Activated CD4-positive, alpha-beta memory T cell treated with anti-CD3 and anti-CD28 coated beads, Interleukin-2, amount 10 ng/mL, durations not matched to agents 7 days and 5 days (primary cell): ENCODE measurements at places on chromosomes 6 and 20. TPM values are rescaled to one million over a fixed set of nuclear protein-coding genes. Genes with fewer than 3 reads are reported as not detected.

The BCAS1 gene
- total RNA-seq = not detected

The SRMS gene
- total RNA-seq = not detected

The TPD52L1 gene
- total RNA-seq = not detected

The OR14J1 gene
- total RNA-seq = not detected

The EYA4 gene
- not detected for total RNA-seq

The THBD gene
- not detected for total RNA-seq

The SLC29A1 gene
- 24.8 TPM for total RNA-seq

The ETV7 gene
- 20.7 TPM for total RNA-seq

The CAP2 gene
- total RNA-seq = not detected

The TRAPPC3L gene
- not detected for total RNA-seq

The WDR46 gene
- total RNA-seq = 37.5 TPM

The BPIFA3 gene
- not detected for total RNA-seq

The HMGN4 gene
- 108 TPM for total RNA-seq

The OR2H1 gene
- not detected for total RNA-seq

DNA sequence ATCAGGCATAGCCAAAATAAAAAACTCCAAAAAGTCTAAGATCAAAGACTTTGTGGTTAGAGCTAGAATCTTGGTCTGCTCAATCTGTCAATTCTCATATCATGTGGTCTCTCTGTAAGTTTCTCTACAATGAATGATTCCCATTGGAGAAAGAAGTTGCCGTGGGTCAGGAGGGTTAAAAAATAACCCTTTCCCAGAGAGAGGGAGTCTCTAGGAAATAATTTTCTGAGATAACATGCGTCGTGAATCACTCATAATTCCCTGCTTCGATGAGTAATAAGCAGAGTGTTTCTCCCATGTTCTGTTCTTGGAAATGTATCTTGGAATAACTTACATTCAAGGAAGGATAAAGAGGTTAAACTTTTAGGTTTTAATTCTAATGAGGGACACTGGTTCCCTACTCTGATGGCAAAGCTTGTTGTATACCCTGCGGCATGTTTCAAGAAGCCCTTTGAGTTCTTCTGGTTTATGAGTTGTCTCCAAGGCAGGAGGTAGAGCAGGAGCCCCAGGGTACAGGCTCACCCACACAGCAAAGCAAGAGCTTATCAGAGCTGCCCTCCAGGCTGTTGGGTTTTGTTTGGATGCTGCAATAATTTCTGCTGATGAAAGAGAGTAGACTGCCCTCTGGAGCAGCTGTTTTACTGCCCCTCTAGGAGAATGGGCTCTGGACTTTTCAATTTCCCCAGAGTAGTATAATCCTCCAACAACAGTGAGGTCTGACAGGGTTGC is 599.1 kb downstream of the QKI start:
- no peak for DNase-seq

- DNase-seq = no peak
Observed at GRCh38 chr6:9458424-9458823, 956.5 kb downstream of the TFAP2A start.

DNA sequence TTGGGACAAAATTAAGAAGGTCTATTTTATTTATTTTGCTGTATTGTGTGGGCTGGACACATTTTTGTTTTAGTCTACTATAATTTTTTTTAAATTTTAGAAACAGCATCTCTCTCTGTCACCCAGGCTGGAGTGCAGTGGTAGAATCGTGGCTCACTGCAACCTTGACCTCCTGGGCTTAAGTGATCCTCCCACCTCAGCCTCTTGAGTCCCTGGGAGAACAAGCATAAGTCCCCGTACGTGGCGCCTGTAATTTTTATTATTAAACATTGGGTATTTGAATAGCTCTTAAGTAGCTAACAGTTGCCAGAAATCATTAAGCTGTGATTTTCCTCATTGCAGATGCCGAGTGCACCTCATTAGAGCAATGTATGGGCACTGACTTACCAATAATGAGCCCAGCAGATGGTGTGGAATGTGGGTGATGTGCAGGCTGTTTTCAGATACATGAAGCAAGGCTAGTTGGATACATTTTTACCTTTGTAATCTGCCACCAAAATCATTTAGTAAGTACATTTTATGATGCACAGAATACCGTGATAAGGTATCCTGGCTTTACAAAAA is 10.3 kb upstream of the MAS1 start:
- DNase-seq = no peak

- DNase-seq = no peak
Observed at GRCh38 chr6:28553986-28554881, 28.6 kb downstream of the GPX5 start.

DNA sequence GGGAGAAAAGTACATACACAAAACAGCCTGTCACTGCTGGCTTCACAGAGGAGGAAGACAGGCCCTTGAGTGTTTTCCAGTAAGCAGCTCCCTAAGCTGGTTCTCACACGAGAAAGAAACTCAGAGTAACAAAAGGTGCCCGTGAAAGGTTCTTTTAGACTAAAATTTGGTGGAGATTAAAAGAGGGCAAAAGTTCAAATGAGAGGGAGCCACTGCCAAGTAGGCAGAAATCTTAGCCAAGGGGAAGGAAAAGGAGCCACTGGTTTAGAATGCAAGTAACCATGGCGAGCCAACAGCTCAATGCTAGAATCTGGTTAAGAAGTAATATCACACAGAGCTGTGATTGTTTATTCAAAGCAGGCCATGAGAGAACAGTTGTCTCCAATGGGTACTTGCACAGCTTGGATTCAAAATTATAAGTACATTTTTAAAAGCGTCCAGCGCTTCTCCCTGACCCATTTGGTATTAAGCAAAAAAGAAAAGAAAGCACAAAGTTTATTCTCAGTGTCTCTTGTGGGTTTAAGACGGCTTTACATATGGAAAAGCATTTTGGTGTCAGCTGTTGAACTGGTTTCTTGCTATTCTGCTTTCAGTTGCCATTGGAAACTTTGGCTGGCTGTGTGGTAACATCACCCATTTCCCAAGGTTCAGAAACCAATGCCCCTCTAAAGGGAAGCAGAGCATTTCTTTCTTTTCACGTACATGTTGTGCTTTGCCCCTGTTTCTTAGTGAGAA is 648.5 kb downstream of the RNF144B start:
- DNase-seq = no peak

- DNase-seq = no peak
Observed at GRCh38 chr6:151096255-151096612, 143.5 kb upstream of the AKAP12 start.

GRCh38 chr6:113248532-113248931 is 608.6 kb upstream of the MARCKS start:
- DNase-seq = no peak

DNA sequence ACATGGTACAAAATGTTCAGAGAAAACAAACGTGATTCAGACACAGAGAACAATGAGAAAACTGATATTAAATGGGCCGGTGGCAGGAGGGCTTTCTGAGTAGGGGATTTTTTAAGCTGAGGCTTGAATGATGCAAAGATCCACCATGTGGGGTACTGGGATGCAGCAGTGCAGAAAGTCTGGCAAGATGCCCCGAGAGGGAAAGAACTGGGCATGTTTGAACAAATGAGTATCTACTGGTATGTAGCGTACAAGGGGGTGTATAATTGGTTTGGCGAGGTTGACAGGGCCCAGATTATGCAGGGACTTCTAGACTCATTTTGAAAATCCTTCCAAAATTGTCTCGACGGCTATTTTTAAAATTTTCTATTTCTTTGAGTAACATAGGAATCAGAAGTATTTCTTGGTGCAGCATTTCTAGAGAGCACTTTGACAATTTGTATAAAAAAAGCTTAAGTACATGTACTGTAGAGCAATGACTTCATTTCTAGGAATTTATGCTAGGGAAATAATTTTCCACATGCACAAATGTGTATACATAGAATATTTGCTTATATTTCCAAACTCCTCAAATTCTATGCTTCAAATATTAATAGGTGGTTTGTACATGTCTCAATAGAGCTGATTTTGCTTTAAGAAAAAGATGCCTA is 119.6 kb upstream of the DOK5 start:
- no peak for DNase-seq

- DNase-seq = no peak
Observed at GRCh38 chr6:15305496-15305895, 59.6 kb downstream of the JARID2 start.

DNA sequence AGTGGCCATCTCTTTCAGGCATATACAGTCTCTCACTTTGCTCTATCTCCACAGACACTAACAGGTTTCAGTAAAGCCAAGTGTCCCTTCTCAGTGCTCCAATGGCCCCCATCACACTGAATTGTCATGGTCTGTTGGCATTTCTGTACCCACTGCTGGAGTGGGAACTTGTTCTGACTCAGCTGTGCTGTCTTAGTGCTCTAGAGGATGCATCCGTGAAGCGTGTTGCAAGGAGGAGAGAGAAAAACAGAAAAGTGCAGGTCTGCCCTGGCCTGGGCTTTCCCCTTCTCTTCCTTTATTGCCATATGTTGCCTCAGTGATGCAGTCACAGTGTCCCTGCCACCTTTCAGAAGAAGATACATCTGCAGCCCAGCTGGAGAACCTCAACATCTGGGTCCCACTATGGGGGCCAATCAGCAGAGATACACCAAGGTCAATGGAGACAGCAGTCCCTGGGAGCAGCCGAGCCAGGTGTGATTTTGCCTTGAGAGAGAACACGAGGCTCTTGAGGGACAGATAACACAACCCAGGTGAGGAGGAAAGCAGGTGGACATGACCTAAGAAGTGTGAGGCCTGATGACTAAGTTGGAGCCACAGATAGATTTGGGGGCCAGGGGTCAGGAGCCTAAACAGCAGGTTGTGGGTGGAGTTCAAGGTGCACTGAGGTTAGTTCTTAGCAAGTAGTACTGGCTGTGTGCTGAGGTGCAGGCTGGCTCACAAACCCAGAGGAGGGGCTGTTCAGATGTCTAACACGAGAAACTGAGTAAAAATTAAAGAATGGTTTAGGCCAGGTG is 5.6 kb upstream of the PLCG1 start:
- no peak for DNase-seq

- no peak for DNase-seq
Observed at GRCh38 chr20:64110411-64111068, 3.2 kb upstream of the NPBWR2 start.

GRCh38 chr6:25548451-25548850 is 103.6 kb upstream of the SCGN start:
- DNase-seq = no peak

DNA sequence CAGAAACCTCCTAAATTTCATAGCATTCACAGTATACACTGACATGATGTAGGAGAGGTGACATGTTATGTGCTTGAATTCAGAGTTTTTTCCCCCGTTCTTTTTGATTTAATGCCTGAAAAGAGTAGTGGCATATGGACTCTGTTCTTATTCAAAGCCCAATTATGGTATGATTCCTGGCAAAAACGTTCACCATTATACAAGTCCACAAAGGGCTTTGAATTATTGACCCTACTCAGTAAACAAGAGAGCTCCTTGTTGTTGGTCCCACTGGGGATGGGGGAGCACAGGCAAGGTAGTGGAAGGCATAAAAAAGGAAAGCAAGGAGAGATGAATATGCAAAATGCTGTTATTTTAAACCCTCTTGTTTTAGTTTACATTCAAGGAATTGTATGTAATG is 136.0 kb upstream of the AHI1 start:
- DNase-seq = no peak

- DNase-seq = no peak
Observed at GRCh38 chr20:36541227-36541767, at the start of gene MYL9. Gene MYL9, plus strand, starts transcription at chr20:36541519. Its CDS starts 3,366 bp downstream, at chr20:36544885.

DNA sequence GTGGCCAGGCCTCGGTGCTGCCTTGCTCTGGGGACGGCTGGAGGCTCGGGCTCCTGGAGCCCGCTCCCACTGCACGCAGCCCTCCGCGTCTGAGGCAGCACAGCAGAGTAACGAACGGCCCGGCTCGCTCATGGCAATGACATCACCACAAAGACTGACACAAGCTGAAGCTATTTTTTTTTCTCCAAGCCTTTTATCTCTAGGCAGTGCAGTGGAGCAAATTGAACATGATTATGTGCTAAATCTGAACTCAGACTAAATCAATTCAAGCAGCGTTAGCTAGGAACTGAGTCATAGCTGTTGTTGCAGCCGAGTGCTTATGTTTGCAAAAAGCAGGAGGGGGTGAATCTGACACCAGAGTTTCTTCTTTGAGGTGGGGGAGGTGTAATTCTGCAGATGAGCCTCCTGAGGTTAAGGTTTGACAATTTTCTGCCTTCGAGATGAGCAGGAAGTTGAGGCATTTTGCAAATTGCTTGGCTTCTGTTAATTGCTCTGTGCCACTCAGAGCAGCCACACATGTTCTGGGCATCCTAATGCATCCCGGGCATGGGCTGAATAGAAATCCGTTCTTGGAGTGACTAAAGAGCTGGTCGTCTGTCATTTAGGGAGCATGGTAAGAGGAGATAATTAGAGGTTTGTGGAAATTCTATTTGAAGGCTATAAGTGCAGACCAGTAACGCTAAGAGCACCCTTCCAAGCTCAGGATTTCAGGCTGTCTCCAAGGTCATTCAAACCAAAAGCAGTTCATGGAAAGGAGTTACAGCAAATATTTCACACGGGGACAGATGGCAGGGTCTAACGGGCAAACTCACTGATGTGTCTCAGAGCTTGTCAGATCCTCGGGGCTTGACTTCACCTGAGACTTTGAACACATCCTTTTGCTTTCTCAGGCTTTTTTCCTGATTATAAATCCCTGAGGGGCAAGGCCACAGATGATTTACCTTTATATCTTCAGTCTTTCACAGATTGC is 155.1 kb upstream of the ENPP5 start:
- DNase-seq = peak; percentile 46

DNA sequence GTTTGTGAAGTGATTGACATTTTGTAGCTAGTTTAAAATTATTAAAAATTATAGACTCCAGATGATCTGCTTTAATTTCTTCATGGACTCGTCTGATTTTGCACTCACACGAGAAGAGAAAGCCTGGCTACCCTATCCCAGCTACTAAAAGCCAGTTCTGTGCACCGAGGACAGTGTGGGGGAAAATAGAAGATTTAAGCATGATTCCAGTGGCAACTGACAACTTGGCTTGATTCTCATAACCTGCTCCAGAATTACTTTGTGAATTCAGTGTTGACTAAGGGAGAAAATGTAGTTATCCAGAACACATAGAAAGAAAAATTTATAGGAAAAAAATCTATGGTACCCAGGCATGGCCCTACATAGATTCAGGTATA is 88.7 kb downstream of the SNAP25 start:
- DNase-seq = no peak

DNA sequence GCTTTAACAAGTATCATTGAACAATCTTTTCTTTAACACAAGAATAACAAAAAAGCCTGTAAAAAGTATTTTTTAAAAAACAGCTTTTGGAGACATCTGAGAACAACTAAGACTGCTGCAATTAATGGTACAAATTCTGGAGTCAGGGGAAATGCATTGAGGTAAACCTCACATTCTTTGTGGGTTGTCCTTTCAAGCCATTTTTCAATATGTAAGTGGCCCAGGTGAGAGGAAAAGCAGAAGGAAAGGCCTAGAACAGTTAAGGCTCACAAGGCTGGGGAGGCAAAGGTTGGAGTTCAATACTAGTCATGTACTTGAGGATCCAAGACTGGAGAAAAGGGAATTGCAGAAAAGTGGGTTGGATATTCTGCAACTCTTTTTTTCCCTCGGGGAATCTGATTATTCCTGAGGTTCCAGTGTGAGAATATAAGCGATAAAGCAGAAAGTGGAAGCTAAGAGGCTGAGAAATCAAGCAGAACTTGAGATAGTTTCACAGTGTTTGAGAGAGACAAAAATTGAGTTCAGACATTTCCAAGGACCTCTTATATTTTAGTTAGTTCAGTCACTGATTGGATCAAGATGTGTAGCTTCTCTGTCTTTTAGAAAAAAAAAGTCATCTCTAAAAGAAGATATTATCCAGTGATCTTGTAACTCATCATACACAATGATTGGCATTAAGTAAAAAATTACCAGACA is 25.0 kb upstream of the TXLNB start:
- DNase-seq = no peak

- DNase-seq = no peak
Observed at GRCh38 chr6:28758046-28758817, 165.6 kb downstream of the TRIM27 start.
